KBM-7 (cell line): ENCODE measurements at places on chromosomes 11 and 22.
A peak's percentile ranks its signal among the peaks of the same experiment; 100 is the strongest.

GRCh38 chr11:31649129-31649966, 139.8 kb downstream of the ELP4 start:
- DNase-seq: no peak

DNA sequence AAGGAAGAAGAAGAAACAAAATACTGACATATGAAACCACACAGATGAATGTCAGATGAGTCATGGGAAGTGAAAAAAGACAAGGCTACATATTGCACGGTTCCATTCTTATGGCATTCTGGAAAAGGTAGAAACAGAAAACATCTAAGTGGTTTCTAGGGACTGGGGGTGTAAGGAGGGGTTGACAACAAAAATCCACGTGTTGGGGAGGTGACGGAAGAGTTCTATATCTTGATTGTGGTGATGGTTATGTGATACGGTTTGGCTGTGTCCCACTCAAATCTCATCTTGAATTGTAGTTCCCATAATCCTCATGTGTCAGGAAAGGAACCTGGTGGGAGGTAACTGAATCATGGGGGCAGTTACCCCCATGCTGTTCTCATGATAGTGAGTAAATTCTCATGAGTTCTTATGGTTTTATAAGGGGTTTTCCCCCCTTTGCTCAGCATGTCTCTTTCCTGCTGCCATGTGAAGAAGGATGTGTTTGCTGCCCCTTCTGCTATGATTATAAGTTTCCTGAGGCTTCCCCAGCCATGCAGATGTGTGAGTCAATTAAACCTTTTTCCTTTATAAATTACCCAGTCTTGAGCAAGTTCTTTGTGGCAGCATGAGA, 6.4 kb upstream of the ARFGAP3 start:
- DNase-seq: peak; percentile 73

DNA sequence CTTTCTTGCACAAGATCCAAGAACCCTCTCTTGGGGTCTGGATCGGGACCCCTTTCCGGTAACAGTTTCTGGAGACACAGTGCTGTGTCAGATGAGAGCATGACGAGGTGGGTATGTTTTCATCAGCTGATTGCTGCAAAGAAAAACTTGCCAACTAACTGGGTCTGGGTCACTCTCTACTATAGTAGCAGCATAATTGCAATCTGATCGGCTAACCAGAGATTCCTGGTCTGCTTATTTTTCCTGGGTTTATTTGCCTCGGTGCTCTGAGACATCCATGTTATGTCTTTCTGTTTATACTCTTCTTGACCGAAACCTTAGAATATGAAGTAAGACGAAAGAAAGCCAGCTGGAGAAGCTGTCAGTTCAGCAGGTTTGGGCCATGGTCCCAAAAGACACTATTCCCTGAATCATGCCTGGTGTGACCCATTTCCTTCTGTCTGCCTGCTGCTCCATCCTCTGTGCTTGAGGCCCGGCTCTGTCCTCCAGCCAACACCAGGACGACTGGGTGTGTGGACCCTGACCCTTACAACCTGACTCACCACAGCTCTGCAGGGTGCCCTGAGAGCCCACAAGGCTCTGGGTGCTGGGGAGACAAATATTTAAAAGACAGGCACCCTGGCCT, 24.1 kb upstream of the CLMP start:
- no peak for DNase-seq

GRCh38 chr22:46815559-46815895, 53.1 kb downstream of the TBC1D22A start:
- DNase-seq: no peak

DNA sequence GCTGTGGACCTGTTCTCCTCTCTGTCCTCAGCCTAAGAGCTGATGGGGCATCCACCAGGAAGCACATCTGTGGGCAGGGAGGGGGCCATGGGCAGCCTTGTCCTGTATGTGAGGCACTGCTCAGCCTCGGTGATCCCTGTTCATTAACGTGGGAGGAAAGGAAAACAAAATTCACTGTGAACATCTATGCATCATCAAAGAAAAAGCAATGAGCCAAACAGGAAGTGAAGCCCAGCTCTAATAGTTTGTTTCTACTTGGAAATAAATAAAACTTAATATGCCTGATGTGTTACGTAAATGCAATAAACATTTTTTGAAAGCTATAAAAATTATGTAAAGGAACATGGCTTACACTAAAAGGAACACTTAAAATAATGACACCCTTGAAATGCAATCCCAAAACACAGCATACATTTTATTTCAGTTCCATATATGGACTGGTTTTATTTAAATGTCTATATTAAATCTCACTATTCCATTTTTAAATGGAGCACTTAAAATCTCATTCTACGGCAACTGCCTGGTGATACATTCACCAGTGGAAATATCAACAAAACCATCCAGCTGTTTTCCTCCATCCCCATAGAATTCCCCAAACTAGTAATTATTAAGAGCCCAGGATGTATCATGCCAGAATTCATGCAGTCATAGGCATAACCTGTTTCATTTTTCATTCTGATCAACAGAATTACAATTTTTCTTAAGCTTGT, 78.3 kb downstream of the ZNF280B start:
- no peak for DNase-seq

- DNase-seq: no peak
Measured at GRCh38 chr22:35498026-35498800, 42.4 kb upstream of the RASD2 start.

GRCh38 chr22:23524226-23524625, 55.9 kb downstream of the IGLL1 start:
- DNase-seq: no peak

DNA sequence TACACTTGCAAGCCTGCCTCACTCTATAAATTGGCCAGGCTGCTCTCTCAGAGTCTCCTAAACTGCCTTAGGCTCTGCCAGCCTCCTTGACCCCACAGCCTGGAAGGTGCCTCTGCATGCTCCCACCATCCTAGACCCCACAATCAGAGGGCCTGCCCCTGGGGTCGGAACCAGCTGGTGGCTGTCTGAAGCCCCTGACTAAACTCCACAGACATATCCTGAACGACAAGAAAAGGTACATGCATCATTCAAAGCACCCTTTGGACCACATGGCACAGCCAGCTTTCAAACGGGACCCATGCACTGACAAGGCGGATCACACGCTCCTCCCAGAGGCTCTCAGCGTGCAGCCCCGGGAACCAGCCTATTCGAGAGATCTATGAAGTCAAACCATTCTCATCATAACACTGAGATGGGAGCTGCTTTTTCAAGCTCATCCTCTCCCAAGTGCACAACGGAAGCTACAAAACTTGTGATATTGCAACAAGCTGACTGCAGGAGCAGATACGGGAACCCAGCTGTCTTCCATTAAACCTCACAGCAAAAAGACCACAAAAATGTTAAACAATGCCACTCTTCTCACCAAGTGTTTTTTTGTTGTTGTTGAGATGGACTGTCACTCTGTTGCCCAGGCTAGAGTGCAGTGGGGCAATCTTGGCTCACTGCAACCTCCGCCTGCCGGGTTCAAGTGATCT, 8.1 kb downstream of the SHANK2 start:
- DNase-seq: no peak

GRCh38 chr22:39900306-39901227, at the start of gene GRAP2:
Gene GRAP2, plus strand, starts transcription at chr22:39901084. Its CDS starts 46,023 bp downstream, at chr22:39947107.
- peak; percentile 57 for DNase-seq

- DNase-seq: no peak
Measured at GRCh38 chr22:46829117-46829891, 66.9 kb downstream of the TBC1D22A start.

DNA sequence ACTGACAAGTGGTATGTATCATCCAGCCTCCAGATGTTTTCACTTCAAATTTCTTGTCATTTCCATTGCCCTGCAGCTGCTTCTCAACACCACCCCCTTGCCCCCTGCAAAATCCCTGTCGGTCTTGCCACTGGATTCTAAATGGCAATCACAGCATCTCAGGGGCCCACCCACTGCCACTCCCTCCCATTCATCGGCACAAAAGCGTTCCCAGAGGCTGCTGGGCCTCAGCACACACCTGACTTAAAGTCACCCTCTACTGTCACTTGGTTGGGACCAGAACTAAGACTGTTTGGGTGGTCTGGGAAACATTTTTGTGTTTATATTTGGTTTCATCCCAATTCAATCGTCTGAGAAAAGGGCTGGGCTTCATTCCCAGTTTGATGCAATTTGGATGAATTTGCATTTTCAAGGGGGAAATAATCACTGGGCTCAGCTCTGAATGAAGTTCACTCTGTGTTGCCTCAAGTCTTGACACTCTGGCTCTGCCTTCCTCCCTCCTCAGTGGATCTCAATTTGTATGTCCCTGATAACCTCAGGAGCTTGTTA, 27.1 kb downstream of the SYT13 start:
- DNase-seq: no peak

- DNase-seq: no peak
Measured at GRCh38 chr11:875769-876301, 33.2 kb downstream of the TSPAN4 start.
